ENCODE measurements at places on chromosomes 2 and 18. TPM values are rescaled to one million over a fixed set of nuclear protein-coding genes. Genes with fewer than 3 reads are reported as not detected.

Gene SRBD1
- total RNA-seq, result 69.3 TPM

Gene YES1
- total RNA-seq, result 60.7 TPM

Gene SERPINB2
- total RNA-seq, result not detected

Gene CTAGE1
- not detected for total RNA-seq

Gene MDH1B
- 4.5 TPM for total RNA-seq

Gene MEIS1
- 39.5 TPM for total RNA-seq

Gene RAD51AP2
- total RNA-seq, result 0.82 TPM

Gene RAX
- not detected for total RNA-seq

Gene ITGB6
- under 0.01 TPM for total RNA-seq

Gene CNDP1
- under 0.01 TPM for total RNA-seq

Gene TMEM37
- not detected for total RNA-seq

Gene GKN2
- not detected for total RNA-seq

Gene SDC1
- 9.8 TPM for total RNA-seq

Gene IL36RN
- not detected for total RNA-seq

Gene EIF2AK2
- total RNA-seq, result 50.1 TPM

Gene METAP1D
- 6.1 TPM for total RNA-seq

Gene PARD3B
- 4.5 TPM for total RNA-seq

Gene CKAP2L
- total RNA-seq, result 2.0 TPM

Gene MOCOS
- 0.41 TPM for total RNA-seq

Gene WDR35
- 25.7 TPM for total RNA-seq

Gene SLC19A3
- 2.0 TPM for total RNA-seq

Gene SIX3
- total RNA-seq, result 1.2 TPM

Gene DES
- 0.41 TPM for total RNA-seq

Gene SERPINB12
- total RNA-seq, result not detected

Gene ECEL1
- total RNA-seq, result 2.4 TPM

Gene GAL3ST2
- 0.41 TPM for total RNA-seq

Gene KCNIP3
- total RNA-seq, result 4.9 TPM

Gene NEU2
- total RNA-seq, result not detected

Gene SLC38A11
- total RNA-seq, result 2.4 TPM

Gene AGBL5
- 13.5 TPM for total RNA-seq

Gene IL36B
- not detected for total RNA-seq

Gene CDH20
- total RNA-seq, result 6.9 TPM

Gene FSIP2
- 2.0 TPM for total RNA-seq

Gene GPR55
- total RNA-seq, result not detected

Gene TSPYL6
- total RNA-seq, result not detected

Gene STEAP3
- total RNA-seq, result under 0.01 TPM

Gene NOTO
- not detected for total RNA-seq

Gene GRHL1
- total RNA-seq, result 4.9 TPM

Gene KCNK3
- 4.1 TPM for total RNA-seq

Gene TUBA4B
- total RNA-seq, result not detected

All from frontal cortex (tissue), 4 donors.